ENCODE measurements at places on chromosomes 5 and 9. TPM values are rescaled to one million over a fixed set of nuclear protein-coding genes. Genes with fewer than 3 reads are reported as not detected.

GRCh38 chr5:1300581-1301083, 5.8 kb upstream of the TERT start:
- peaks cover 48% of the 10 kb centered on the region for H3K27me3 ChIP-seq
- no peaks in the 10 kb centered on the region for H3K36me3 ChIP-seq
- no peak overlapping the region for H3K27ac ChIP-seq
- no peaks in the 10 kb centered on the region for H3K4me1 ChIP-seq

GRCh38 chr9:84512493-84512892, 157.0 kb upstream of the NTRK2 start:
- no peak overlapping the region for H3K27ac ChIP-seq
- DNase-seq = no peak
- H3K36me3 ChIP-seq = no peaks in the 10 kb centered on the region
- no peaks in the 10 kb centered on the region for H3K4me1 ChIP-seq
- H3K27me3 ChIP-seq = no peaks in the 10 kb centered on the region
- no peak overlapping the region for H3K4me3 ChIP-seq

- H3K4me3 ChIP-seq = no peak overlapping the region
- no peaks in the 10 kb centered on the region for H3K36me3 ChIP-seq
- no peaks in the 10 kb centered on the region for H3K4me1 ChIP-seq
- H3K27ac ChIP-seq = no peak overlapping the region
- DNase-seq = no peak
Measured at GRCh38 chr9:116436121-116436520, 251.0 kb upstream of the TRIM32 start.

DNA sequence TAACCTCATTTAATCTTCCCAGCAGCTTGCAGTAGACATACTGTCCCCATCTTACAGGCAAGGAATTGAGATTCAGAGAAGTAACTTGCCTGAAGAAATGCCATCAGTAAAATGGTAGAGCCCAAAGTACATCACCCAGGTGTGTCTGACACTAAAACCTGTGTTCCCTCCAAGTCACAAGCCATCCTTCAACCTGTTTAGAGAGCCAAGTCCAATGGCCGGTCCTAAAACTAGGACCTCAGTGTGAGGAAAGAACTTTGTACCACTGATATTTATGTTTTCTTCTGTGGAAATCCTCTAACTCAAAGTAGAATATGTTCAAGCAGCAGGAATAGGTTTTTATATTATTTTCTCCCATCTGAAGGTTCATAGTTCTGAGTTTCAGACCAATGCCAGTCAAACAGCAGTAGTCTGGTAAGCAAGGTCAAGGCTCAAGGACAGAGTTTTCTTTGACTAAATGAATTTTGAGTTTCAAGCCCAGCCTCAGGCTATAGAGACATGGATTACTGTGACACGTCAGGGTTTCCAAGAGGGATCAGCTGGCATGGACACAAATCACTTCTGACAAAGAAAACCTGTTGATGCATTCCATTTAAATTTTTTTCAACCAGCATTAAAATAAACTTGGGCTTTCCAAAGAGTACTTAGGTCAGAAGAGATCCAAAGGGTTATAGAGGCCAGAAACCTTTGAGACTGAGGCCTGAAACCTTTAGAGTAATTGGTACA, 80.9 kb upstream of the PLPP6 start:
- peaks cover 2% of the 10 kb centered on the region for H3K27me3 ChIP-seq
- no peaks in the 10 kb centered on the region for H3K4me1 ChIP-seq
- no peaks in the 10 kb centered on the region for H3K36me3 ChIP-seq
- DNase-seq = no peak

DNA sequence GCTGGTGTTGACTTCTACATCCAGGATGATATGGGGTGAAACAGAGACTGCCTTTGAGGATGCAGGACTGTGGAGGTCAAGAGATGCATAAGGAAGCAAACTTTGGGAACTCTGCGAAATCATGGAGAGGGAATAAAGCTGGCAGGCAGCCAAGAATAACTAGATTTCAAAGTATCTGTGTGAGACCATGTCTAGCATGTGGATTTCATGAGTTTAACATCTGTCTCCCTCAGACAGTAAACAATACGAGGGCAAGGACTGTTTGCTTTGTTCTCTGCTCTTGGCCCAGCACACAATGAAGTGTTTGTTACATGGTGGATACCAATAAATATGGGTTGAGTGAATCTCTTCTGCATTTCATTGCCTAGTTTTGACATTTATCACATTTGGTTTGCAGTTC, 71.3 kb downstream of the RASEF start:
- H3K27ac ChIP-seq = no peak overlapping the region
- no peaks in the 10 kb centered on the region for H3K27me3 ChIP-seq
- DNase-seq = no peak
- no peaks in the 10 kb centered on the region for H3K36me3 ChIP-seq
- H3K4me1 ChIP-seq = peaks cover 26% of the 10 kb centered on the region
- no peak overlapping the region for H3K4me3 ChIP-seq

GRCh38 chr5:169653091-169653490, 16.0 kb downstream of the DOCK2 start:
- H3K4me3 ChIP-seq = no peak overlapping the region
- no peaks in the 10 kb centered on the region for H3K27me3 ChIP-seq
- H3K36me3 ChIP-seq = peaks cover 78% of the 10 kb centered on the region
- DNase-seq = no peak
- H3K4me1 ChIP-seq = peaks cover 95% of the 10 kb centered on the region
- H3K27ac ChIP-seq = peak overlapping the region; percentile 29

DNA sequence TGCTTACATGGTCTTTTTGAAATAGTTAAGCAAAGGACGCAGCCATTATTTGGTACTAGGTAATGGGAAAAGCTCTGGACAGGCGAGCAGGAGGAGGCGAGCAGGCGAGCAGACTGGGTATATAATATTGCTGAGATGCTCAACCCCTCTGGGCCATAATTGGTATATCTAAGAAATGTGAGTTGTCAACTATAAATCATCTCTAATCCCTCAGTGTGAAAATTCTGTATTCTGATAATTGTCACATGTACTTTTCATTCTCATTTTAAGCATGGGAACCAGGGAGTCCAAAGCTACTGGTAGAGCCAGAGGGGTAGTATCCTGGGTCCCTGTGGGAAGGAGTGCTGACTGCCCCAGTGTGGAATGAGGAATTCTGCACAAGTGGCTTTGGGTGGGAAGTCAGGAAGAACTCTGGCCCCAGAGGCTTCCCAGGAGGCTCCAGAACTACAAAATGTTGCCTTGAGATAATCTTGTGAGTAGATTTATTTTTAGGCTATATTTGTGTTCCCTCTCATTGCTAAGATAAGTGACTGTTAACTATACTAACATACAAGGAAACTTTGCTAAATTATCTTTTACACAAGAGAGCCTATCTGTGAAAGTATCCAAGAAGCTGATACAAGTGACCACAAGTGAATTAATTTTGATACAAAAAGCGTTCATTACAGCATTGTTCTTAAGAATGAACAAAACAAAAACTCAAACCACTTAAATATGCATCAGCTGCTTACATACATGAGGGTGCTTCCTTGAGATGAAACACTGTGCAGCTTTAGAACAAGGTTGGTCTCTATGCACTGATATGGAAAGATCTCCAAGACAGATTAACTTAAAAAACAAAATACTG, 70.5 kb upstream of the TNFAIP8 start:
- peak overlapping the region; percentile 60 for H3K27ac ChIP-seq
- H3K4me1 ChIP-seq = peaks cover 100% of the 10 kb centered on the region
- H3K36me3 ChIP-seq = peaks cover 75% of the 10 kb centered on the region
- H3K27me3 ChIP-seq = no peaks in the 10 kb centered on the region
- DNase-seq = no peak

GRCh38 chr5:113119246-113119924, 142.8 kb downstream of the DCP2 start:
- H3K4me1 ChIP-seq = no peaks in the 10 kb centered on the region
- H3K4me3 ChIP-seq = no peak overlapping the region
- H3K27ac ChIP-seq = no peak overlapping the region
- no peaks in the 10 kb centered on the region for H3K27me3 ChIP-seq

DNA sequence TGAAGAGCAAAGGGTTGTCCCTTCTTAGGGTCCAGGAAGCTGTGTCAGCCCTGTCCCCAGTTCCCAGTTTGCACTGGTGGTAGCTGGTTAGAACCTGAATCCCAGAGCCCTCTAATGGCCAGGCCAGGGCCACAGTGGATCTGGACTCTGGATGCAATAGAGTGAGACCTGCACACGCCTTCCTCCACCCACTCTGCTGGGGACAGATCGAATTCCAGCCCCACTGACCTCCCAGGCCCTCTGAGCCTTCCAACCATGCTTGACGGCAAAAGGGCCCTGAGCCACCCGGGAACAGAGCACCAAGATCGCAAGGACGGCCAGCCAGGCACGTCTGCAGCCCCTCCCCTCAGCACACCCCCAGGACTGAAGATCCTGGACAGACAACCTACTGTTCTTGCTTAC, 23.7 kb downstream of the NAIF1 start:
- peaks cover 6% of the 10 kb centered on the region for H3K27me3 ChIP-seq
- no peak for DNase-seq
- peaks cover 6% of the 10 kb centered on the region for H3K4me1 ChIP-seq
- H3K4me3 ChIP-seq = no peak overlapping the region

GRCh38 chr9:76793784-76794431, 29.7 kb downstream of the PCA3 start:
- peaks cover 4% of the 10 kb centered on the region for H3K4me1 ChIP-seq
- H3K4me3 ChIP-seq = no peak overlapping the region
- no peak for DNase-seq

Gene BAAT
- not detected for total RNA-seq

Gene SPRY4
- total RNA-seq = 1.5 TPM

Gene ISL1
- not detected for total RNA-seq
